ENCODE measurements at places on chromosomes 13 and 19.
A peak's percentile ranks its signal among the peaks of the same experiment; 100 is the strongest.

DNA sequence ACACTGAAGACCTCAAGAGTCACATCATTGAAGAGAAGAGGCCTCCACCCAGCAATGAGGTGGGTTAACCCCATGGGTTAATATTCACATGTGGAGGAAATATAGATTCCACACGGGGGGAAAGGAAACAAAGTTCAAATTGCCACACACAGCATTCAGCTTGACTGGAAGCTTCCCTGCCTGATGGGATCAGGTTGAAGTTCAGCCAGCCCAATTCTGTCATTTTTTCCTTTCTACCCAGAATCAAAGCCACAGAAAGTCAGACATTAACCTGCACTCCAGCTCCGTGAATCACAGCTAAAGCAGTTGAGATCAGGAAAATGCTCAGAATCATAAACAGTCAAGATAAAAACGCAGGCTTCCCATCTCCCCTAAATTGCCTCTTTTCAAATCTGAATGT is 208.7 kb upstream of the OBI1 start:
- no peak for DNase-seq

- no peak for DNase-seq
Measured at GRCh38 chr13:72505376-72505775, 222.1 kb downstream of the MZT1 start.

DNA sequence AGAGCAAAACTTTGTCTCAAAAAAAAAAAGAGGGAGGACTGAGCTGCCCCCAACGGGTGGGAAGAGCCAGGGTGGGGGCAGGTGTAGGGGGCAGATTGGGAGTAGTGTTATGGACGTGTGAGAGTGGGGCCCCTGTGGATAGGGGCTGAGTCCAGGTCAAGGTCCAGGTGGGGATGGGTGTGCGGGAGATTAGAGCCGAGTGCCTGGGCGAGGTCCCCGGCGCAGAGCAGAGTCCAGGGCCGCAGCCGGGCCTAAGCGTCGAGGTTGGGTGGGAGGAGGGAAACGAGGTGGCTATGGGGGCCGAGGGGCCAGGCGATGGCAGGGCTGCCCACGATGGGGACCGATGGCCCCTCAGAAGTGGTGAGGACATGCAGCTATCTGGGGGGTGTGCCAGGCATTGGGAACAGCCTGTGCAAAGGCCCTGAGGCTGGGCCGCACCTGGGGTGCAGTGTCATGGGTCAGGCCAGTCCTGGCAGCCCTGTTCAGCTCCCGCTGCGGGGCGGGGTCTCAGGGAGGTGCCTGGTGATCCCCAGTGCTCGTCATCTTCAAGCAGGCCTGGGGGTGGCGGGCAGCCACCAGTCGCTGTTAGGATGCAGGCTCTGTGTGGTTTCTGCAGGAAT is 12.3 kb upstream of the MISP start:
- DNase-seq: no peak

DNA sequence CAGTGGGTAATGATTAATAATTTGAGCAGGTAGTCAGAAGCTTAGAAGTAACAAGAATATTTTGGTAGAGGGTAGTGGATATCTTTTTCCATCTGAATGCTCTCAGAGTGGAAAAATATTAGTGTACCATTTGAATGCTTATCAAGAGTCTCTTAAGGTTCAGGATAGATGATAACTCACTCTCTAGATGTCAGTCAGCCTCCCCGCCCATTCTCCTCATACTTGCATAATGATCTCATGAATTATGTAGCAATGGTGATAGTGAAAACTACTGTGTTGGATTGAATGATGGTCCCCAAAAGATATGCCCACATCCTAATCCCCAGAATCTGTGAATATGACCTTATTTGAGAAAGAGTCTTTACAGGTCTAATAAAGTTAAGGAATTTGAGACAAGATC is 132.7 kb upstream of the KLF12 start:
- no peak for DNase-seq

DNA sequence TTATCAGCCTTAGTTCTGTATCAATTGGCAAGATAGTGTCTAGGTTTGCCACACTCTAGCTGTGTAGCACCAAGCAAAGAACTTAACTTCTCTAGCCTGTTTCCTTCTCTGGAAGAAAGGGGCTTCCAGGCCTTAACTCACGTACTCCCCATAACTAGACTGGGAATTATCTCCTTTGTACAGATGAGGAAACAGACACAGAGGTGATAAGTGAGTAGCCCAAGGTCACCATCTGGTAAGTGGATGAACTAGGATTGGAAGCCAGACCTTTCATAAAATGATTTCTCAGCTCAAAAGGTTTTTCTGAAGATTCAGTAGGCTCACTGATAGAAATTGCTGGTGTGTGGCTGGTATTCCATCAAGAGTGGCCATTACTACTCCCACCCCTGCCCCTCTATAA is 3.1 kb downstream of the ZNF428 start:
- DNase-seq: no peak

DNA sequence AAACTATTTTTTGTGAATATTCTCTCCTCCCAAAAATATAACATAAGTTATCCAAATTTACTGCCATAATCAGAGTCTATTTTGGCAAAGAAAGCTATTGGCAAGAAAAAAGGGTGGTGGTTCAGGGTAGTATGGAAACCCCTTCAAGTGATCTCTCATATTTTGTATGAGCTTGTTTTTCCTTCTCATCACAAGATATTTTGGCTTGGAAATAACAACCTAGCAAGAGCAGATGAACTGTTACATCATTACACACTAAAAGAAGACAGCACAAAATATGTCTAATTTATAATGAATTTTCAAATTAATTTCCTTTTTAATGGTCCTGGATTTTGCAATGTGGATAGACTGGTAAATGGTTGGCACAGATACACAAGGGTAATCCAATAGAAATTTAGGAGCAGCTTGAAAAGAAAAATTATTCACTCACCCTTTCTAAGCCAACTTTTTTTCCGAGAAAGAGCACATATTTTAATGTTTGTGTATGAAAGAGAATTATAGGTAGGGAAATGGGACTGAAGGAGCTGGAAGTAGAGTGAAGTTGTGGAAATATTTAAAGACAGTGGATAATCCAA is 225.1 kb downstream of the EFNB2 start:
- no peak for DNase-seq

- DNase-seq: no peak
Measured at GRCh38 chr13:18952225-18953016, 229.2 kb downstream of the TUBA3C start.

- DNase-seq: no peak
Measured at GRCh38 chr19:35731353-35731752, 10.9 kb downstream of the IGFLR1 start.

DNA sequence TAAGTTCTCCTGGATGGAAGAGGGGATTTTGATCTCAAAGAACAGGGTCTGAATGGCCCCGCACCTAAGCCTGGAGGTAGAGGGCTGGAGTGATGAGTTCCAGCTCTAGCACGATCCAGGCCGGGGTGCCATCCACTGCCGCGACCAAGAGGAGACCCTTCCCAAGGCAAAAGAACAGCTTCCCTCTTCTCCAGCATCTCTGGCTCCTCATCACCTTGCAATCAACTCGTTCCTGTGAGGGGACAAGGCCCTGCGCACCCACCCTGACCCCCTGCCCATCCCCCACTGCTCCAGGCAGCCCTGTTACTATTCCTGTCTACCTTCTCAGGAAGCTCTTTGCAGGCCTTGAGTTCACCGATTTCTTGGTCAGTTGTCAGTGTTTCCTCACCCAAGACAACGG is 17.8 kb downstream of the COL4A1 start:
- DNase-seq: no peak

DNA sequence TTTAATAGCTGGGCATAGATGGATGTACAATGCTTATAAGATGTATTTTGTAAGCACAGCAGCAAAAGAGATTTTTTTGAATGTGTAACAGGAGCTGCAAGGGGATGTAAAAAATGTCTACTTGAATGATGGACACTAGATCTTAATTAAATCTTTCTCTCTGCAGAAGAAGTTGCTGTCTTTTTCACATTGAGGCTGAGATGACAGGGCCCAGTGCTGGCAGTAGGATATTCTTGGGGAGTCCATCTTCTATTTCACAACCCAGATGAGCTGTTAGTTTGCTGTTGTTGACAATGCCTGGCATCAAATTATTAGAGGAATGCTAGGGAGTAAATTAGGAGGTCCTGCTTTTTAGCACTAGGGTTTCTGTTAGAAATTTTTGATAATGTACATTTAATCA is 698.7 kb downstream of the SLITRK5 start:
- no peak for DNase-seq

GRCh38 chr13:30895773-30896172 is 10.3 kb upstream of the MEDAG start:
- peak; percentile 22 for DNase-seq

GRCh38 chr19:16435238-16435917 is 36.4 kb downstream of the EPS15L1 start:
- DNase-seq: peak; percentile 76

- DNase-seq: no peak
Measured at GRCh38 chr13:104385404-104385803, 1319.2 kb upstream of the SLC10A2 start.

GRCh38 chr13:73060251-73061160 is 1.7 kb downstream of the KLF5 start:
- DNase-seq: peak; percentile 14

DNA sequence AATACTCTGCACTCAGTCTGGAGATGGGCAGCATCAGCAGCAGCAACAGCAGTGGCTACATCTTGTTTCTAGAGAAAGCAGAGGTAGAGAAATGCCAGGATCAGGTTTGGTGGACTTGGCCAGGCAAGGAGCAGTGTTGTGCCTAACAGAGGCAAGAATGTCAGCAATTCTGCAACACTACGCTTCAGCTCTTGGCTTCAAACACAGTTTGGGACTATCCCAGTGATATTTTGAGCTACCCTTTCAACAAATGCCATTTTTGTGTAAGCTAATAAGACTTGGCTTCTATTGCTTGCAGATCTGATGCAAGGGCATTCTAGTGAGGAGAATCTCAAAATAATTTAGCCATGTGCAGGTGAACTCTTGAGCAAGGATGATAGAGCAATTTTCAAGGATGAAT is 271.3 kb downstream of the PCDH20 start:
- no peak for DNase-seq

GRCh38 chr19:19087676-19088075 is 23.9 kb downstream of the SLC25A42 start:
- DNase-seq: no peak

DNA sequence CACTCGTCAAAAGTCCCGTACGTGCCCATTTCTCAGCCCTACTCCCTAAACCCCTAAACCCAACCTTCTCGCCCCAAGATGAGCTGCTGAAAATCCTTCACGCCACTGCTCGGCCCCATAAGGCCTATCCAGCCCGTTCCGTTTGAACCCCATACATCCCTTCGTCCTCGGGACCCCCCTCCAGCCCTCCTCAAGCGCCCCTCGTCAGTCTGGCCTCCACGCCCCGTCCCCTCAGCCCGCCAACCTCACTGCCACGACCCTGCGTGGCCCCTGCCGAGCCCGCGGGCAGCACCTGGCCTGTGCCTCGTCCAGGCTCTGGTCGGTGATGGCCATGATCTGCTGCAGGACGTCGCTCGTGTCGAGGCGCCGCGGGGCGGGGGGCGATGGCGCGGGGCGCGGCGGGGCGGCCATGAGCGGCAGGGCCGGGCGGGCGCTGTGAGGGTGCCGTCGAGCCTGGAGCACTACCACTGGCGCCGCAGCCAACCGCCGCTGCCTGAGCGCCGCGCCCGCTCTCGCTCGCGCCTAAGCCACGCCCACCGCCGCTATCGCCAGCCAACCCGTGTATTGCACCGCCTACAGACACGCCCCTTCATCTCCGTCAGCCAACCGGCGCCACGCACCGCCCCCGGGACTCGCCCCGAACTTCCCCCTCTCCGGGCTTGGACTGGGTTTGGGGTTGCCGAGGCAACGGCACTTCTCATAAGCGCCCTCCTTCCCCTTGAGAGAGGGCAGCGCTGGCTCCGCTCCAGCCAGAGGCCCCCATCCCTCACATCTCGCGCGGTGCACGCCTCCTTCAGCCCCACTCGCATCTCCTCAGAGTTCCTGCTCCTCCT is at the start of gene PBX4:
PBX4 (minus strand) TSS at position 469 of the 833 bp plus-strand sequence; CDS start at position 411, 58 bp downstream.
- peak; percentile 86 for DNase-seq

GRCh38 chr19:37763488-37763887 is 15.9 kb downstream of the ZNF573 start:
- DNase-seq: no peak

- DNase-seq: no peak
Measured at GRCh38 chr19:48511800-48512503, at the start of gene LMTK3. LMTK3 (minus strand) TSS chr19:48511835; CDS start chr19:48511576, 259 bp downstream.

DNA sequence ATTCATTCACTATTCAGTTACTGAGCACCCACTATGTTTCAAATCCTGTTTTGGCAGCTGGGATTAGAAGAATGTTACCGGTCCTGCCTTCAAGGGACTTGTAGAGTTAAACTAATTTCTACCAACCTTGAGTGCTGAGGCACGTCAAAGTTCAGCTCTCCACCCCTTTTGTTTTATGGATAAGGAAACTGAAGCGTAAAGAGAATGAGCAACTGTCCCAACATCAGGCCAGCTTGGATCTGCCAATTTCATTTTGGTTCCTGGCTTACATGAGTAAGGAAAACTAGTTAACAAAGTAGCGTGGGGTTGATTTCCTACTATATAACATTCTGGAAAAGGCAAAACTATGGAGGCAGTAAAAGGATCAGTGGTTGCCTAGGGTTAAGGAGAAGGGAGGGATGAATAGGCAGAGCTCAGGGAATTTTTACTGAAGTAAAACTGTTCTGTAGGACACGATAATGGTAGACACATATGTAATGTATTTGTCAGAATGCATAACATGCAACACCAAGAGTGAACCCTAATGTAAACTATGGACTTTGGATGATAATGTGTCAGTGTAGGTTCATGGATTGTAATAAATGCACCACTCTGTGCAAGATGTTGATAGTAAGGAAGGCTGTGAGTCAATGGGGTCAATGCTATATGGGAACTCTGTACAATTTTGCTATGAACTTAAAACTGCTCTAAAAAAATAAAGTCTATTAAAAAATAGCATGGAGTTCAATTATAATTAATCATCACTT is 19.9 kb upstream of the MTIF3 start:
- DNase-seq: no peak

- DNase-seq: no peak
Measured at GRCh38 chr13:34521171-34521570, 420.9 kb upstream of the NBEA start.

- no peak for DNase-seq
Measured at GRCh38 chr13:95216182-95216581, 85.1 kb downstream of the ABCC4 start.

- DNase-seq: no peak
Measured at GRCh38 chr13:59607780-59608233, 555.9 kb downstream of the DIAPH3 start.

DNA sequence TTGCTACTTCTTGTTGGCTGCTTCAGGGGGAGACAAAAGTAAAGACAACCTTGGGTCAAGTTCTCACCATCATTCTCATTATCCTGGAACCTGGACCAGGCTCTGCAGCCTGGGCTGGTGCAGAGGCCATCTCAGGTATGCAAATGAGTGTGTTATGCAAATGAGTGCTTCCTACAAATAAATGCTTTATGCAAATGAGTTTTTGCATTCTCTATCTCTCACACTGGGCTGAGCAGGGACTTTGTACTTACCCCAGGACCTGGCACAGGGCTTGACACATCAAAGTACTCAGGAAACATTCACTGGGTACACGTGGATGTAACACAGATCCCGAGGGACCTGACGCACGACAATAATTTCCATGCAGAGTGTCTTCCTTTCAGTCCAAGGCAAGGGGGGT is 103.0 kb downstream of the DNAJC15 start:
- DNase-seq: no peak

Data from H4 (cell line).